ENCODE measurements at places on chromosomes 1 and 21. TPM values are rescaled to one million over a fixed set of nuclear protein-coding genes. Genes with fewer than 3 reads are reported as not detected.

The CRB1 gene
- total RNA-seq = not detected

The OR2L5 gene
- not detected for total RNA-seq

The TEX38 gene
- 0.20 TPM for total RNA-seq

- no peak for DNase-seq
These were observed 102.7 kb downstream of the LMX1A start for GRCh38 chr1:165253818-165254254.

DNA sequence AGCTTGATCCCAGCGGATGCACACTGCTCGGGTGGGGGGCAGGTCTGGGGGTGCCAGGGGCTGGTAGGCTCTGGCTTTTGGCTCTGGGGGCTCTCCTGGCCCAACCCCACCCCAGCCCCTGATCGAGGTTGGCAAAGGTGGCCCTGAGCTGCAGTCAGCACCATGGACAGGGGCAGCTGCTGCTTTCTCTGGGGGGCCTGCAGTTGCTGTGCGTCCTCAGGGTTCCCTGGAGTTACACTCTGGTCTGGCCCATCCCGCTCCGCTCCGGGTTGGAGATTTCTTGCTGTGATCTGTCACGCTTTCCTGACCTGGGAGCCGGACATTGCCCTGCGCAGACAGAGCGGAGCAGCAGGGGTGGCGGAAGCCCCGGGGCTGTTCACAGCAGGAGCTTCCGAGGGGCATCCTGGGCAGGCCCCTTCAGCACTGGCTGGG is 8.0 kb upstream of the PLCH2 start:
- DNase-seq = no peak

GRCh38 chr1:35449334-35450008 is 107.7 kb downstream of the KIAA0319L start:
- DNase-seq = no peak

- DNase-seq = no peak
These were observed 368.8 kb upstream of the TMPRSS15 start for GRCh38 chr21:18772404-18772803.

GRCh38 chr1:110580244-110580643 is 25.9 kb downstream of the KCNA2 start:
- no peak for DNase-seq

DNA sequence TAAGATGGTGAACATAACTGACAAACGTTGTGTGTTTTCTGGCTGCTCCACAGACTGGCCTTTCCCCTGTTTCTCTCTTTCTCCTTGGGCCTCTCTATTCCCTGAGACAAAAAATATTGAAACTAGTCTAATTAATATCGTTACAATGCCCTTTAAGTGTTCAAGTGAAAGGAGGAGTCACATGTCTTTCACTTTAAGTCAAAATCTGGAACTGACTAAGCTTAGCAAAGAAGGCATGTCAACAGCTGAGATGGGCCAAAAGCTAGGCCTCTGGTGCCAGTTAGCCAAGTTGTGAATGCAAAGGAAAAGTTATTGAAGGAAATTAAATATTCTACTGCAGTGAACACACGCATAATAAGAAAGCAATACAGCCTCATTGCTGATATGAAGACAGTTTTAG is 32.2 kb upstream of the FCRL3 start:
- no peak for DNase-seq

DNA sequence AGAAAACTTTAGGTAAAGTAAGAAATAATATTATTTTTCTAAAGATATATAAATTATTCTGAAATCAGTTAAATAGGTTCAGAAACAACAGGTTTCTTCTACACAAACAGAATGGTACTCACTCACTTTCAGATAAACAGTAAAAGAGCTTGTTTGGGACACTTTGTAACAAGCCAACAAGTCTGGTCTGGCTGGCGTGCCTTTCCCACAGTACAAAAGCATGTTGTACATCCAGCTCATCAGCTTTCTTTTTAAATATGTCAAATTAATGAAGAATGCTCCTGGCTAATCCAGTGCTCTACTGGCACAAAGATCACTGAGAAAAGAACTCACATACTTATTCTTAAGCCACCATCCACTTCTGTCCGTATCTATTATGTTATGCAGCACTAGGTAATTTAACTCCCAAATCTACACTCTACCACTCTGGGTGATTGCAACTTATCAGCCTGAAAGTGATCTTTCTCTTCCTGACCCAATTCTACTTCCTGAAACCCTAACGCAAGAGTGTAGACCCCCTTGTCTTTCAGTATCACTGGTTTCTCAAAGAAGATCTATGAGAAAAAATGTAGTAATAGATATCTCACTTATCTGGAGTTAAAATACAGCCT is 32.6 kb downstream of the TRIT1 start:
- no peak for DNase-seq

DNA sequence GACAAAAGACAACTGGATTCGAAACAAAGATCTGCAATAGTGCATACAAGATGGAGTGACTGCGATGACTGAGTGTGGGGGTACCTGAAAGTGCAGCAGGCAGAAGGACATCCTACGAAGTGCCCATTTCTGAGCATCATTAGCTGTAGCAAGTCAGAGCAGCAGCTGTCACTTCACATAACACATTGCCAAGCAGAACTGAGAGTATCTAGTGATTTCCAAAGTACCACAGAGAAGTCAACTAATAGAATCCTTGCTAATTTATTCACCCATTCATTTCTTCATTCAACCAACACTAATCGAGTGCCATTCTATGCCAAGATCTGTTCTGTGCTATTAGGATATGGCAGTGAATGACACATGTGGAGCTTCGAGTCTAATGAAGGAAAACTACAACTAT is 31.6 kb upstream of the CAMSAP2 start:
- DNase-seq = no peak

DNA sequence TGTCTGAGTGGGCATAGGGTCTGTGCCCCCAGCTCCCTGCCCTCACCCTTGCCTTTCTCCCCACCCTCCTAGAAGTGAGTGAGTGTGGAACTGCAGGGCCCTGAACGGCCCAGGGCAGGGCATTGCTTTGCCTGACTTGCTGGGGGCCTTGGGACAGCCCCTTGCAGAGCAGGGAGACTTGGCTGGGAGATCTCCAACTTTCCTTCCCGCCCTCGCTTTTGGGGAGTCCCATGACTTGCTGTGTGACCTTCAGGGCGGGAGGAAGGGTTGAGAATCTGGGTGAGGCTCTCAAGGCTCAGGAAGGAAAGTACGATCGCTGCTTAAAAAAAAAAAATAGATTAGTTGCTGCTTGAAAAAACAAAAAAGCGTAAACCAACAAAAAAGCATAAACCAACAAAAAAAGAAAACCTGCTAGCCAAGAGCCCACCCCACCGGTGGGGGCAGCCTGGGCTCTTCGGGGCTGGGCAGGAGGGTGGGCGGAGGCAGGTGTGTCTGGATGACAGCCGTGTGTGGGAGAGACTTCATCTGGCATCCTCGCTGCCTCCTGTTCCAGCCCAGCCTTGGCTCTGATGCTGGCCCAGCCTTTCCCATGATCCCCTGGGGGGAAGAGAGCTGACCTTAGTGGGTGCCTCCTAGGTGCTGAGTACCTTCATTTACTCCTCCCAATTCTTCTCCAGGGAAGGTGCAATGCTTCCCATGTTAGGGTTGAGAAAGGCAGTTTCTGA is 6.5 kb downstream of the NBL1 start:
- DNase-seq = no peak

DNA sequence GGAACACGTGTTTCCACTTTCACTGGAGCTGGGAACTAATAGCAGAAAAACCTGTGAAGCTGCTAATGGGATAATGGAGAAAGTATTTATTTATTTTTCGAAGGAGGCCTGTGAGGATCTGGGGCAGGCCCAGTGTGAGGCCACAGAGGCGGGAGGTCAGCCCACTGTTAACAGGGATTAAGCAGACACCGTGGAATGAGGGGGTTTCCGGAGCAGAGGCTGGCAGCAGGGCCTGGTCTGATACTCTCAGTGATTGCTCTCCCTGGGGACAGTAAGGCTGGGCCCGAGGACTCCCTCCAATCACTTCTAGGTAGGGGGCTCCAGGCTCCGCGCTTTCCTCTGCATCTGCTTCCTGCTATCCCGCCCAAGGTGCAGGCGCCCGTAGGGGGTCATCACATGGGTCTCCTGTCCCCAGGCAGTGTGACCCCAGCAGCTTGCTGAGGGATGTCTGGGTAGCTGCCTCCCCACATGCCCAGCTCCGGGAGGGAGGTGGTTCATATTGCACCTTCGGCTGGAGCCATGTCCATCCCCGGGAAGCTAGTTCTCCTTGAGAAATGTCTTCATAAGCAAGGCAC is 28.8 kb upstream of the CDCA8 start:
- DNase-seq = no peak

GRCh38 chr21:45326169-45326851 is 38.6 kb upstream of the POFUT2 start:
- no peak for DNase-seq

DNA sequence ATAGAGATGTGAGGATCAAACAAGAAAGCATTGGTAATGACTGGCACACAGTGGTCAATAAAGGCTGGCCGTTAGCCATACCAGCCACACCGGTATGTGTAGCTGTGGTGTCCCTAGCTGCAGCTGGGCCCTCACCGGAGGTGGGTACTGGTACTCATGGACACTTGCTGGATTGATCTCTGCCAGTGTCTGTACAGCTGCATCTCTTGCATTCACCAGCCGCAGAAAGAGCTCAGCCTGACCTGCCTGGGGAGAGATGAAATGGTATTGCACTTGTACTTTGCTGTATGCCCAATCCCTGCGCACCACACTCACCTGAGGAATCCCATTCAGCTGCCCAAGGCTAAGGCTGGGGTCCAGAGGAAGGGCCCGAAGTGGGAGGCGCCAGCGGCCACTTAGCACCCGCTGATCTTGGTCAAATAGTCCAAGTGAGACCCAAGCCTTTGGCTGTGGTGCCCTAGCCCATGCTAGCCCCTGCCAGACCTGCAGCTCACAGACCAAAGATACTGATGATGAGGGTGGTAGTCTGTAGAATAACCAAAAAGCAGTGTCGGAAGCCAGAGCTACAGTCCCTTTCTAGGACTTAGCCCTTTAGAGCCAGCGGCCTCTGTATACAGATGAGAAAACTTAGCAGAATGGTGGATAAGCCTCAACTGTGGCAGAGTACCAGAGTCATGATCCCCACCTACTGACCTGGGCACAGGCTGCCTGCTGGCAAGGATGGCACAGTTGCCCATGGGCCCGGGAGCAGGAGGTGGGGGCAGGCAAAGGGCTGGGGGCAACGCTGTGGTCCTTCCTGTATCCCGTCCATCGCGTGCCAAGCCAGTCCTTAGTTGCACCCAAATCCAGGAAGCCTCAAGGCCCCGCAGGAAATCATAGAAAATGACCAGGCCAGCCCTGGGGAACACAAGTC is 3.0 kb downstream of the CCDC17 start:
- no peak for DNase-seq

DNA sequence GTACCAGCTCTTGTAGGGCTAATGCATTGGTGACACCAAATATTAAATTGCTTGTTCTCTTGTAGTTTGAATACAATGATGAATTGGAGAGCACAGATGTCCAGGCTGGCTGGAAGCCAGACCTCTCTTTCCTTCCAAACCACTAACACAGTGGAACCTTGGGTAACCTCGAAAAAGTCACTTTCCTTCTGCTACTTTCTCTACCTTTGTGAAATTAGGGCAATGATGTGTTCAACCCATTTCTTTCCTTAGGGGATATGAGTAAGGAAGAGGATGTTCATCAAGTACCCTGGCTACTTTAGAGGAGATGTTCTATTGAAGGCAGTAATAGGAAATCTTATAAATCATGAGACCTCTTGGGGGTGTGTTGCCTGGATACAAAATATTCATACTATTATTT is 55.7 kb downstream of the XCL2 start:
- no peak for DNase-seq

DNA sequence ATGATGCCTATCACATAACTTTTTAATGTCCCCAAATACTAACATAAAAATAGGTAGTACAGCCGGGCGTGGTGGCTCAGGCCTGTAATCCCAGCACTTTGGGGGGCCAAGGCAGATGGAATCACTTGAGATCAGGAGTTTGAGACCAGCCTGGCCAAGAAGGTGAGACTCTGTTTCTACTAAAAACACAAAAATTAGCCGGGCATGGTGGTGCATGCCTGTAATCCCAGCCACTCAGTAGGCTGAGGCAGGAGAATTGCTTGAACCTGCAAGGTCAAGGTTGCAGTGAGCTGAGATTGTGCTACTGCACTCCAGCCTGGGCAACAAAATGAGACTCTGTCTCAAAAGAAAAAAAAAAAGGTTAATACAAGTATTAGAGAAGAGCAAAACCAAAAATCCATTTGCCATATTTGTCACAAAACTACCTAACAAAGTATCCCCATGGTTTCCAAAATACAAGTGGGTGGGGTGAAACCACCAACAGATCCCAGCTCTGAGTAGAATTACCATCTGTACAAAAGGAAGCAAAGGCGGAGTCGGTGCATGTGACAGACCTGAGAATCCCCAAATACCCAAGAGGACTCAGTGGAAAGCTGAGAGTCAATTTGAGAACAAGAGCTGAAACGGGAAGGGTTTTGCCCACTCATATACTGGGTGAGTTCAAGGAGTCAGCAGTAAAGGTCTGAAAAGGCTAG is 113.2 kb downstream of the TOMM20 start:
- no peak for DNase-seq

All from HT-29 (cell line).